Stimulated activated CD4-positive, alpha-beta T cell treated with anti-CD3 and anti-CD28 coated beads, Interleukin-1b, Interleukin-23, amount 100 ng/mL, for 24 hours (primary cell): ENCODE measurements at places on chromosomes 5 and 9.

DNA sequence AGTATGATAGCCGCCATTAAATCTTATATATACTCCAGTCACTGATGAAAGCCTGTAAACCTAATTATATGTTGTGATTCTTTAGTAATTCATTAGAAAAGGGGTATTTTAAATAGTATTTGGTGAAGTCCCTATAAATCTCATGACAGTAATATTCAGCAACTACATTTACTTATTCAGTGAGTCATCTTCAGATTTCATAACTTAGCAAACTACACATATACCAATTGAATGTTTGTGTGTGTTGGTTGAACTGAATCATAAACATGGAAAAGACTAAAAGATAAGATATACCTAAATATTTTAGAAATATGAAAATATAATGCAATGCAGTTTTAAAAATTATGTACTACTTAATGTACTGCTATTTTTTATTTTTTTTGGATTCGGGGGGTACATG lies 1050.4 kb downstream of the MAT2B start:
- no peak for DNase-seq

GRCh38 chr5:143434261-143435209 lies 31.0 kb upstream of the NR3C1 start:
- no peak for DNase-seq

DNA sequence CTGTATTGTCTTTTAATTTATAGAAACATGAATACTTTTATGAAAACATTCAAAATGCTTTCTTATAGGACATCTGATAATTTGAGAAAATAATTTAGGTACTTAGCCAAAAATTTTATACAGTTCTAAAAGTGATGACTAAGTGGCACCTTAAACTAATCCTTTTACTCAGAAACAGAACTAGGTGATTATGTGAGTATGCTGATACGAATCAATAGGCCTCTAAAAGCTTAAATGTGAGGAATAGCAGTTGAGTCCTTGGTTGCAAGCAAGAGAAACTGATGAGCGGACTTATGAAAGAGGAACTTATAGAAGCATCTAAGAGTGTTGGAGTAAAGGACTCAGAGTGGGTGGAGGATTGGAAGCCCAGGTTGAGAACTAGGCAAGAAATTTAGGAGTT lies 26.4 kb downstream of the ANXA1 start:
- no peak for DNase-seq

- no peak for DNase-seq
These were observed 291.8 kb upstream of the DAP start for GRCh38 chr5:11052871-11053270.

DNA sequence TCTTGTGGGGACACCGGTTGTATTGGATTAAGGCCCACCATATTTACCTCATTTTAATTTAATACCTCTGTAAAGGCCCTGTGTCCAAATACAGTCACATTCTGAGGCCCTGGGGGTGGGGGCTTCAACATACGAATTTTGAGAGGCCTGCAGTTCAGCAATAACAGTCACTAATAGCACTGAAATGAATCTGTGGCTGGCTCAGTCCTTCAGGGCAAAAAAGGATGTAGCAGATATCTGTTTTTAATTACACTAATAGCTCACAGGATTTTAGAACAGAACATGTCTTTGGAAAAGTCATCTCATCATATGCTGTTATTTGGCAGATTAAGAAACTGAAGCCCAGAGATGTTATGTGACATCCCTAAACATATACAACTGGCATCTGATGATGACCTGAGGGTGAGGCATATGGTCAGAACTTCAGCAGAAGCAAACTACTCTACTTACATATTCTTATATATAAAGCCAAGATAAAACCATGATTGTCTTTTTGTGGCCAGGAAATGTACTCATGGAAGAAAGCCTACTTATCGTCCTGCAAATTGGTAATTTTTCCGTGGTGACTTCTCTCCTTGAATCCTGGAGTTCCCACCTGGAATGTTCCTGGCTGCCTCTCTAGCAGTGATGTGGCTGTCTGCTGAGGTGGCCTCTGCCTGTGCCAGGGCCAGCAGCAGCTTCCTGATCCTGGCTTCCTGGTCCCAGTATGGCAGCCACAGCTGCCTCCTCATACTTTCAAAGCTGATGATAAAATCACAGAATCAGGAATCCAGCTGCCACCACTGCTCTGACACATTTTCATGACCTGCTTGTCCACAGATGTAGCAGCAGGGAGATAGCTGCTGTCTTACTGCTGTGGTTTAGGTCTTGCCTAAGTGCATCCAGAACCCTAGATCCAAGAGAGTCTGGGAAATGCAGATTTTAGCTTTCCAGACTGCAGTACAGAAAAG lies 72.1 kb upstream of the ANKRD55 start:
- no peak for DNase-seq

- DNase-seq: no peak
These were observed 2.4 kb upstream of the LAMC3 start for GRCh38 chr9:131006601-131007000.

DNA sequence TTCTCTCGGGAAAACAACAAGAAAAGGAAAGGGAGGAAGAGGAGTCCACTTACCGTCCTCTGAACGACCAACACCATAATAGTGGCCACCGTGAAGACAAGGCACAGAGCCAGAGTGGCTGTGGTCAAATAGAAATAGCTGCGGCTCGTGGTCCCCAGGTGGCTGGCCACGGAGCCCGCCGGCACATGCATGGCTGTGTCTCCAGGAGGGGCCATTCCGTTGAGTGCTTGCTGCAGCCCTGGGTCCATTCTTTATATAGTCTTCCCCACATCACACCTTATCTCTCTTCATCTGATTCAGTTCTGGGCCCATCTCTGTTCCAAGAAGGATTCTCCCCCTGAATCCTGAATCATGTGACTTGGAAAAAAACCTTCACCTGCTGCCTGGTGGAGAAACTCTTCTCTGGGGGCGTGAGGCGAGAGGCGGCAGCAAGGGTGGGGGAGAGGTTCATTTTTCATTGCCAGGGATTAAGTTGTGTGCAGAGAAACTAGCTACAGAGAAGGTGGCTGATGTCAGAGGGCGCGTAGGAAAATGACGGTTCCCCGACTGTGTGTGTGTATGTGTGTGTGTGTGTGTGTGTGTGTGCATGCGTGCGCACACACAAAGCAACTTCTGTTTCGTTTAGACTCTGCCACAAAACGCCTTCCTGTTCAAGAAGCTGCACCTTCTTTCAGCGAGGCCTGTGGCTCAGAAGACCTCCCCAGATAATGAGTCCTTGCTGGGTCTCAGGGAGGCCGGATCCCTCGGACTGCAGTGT lies at the start of gene TNFSF8:
Gene TNFSF8 (minus strand): TSS at position 536 of the 757 bp plus-strand sequence. CDS start 288 bp downstream, at position 248.
- DNase-seq: peak; percentile 61

GRCh38 chr9:109328978-109329637 lies 8.2 kb upstream of the EPB41L4B start:
- DNase-seq: no peak

DNA sequence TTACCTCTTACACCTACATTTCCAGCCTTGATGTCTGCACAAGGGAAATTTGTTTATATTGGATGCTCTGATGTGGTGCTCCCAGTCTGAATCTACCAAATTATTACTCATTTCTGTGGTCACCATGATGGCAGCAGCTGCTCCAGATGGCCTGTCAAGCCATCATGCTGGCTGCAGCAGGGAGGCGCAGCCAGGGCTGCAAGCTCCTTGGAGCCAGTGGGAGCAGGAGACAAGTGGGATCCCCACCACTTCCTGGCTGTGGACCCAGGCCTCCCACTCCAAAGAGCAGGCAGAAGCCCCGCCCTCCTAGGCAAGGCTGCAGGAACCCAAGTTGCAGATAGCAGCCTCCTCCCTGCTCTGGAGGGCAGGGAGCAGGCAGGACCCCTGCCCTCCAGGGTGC lies 241.1 kb upstream of the ATP10B start:
- DNase-seq: no peak

DNA sequence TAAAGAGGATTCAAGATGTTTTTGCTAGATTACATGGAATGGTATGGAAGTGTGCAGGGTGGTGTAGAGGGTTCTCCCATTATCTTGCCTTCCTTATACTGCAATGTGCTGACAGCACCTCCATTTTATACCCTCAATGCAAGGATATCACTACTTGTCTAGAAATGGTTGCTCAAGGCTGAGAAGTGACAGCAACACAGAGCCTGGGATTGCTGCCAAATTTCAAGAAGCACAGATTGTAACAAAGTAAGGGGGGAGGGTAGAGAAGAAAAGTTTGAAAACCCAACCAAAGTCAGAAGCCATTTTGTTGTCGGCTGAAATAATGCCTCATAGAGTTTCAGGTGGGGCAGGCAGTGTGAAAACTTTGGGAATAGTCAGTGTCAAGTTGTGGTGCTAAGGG lies 29.8 kb downstream of the PCDHAC2 start:
- no peak for DNase-seq

DNA sequence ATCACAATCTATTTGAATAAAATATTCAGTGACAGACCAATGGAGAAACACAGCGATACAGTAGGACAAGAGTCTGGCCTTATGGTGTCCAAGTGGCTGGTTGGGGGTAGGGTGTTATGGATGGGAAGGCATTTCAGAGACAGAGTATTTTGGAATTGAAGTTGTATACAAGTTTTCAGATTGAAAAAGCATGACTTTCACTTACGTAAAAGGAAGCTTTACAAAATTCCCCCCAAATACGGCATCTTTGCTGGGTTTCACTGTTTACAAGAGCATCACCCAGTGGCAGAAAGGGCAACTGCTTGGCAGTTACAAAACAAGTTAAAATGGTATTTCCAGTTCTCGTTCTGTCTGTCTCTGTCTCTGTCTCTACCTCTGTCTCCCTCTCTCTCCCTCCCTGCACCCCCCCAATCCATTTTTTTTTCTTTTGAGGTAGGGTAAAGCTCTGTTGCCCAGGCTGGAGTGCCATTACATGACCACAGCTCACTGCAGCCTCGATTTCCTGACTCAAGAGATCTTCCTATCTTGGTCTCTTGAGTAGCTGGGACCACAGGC lies 86.2 kb downstream of the PTPN3 start:
- no peak for DNase-seq

DNA sequence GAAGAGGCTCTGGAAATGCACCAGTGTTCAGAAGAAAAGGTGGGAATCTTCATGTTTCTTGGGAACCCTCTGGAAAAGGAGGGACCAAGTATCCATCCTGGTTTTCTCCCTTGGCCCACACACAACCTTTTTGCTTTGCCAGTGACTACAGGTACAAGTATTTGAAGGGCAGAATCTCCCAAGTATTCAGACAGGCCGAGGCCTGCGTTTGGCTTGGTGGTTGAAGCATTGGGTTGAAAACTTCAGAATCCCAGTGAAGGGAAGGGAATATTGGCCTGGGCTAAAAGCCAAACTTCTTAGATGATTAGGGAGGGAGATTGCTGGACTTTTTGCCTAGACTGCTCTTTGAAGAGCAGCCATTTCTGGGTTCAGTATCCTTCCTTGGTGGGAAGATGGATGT lies 71.9 kb downstream of the UBAP1 start:
- no peak for DNase-seq
